ENCODE measurements at places on chromosomes 5 and 9.

DNA sequence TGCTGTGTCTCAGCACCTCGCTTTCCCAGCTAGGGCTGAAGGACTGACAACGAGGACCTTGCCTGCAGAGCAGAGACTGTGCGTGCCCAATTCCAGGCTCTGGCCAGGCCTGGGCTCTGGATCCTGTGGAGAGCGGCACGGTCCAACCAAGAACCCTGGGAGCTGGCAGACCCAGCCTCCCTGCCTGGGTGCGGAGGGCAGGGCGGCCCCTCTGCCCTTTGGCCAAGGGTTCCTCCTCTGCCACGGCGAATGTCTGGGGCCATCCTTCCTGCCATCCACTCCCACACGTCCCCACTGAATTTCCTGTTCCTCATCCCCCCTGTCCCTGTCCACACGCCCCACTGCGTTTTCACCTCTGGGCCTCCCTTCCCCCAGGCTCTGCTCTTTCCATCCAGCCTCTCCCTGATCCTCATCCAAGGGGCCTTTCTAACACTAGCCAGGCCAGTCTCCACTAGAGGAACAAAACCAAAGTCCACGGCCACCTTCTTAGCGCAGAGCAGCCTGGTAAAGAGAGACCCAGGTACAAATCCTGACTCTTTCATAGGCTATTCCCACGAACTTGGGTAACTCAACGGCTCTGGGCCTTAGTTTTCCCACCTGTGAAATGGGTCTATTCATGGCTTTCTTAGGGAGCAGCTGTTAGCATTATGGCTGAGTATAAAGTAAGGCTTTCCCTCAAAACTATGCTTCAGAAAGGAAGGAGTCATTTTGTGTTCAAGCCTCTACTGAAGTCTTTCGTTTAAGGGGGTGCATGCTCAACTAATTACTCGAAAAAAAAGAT, 95.5 kb upstream of the PHYKPL start:
- no peak for DNase-seq

GRCh38 chr5:5351288-5351979, 71.0 kb upstream of the ICE1 start:
- no peak for DNase-seq

GRCh38 chr9:71921190-71921814, 9.9 kb downstream of the C9orf85 start:
- DNase-seq = no peak

- DNase-seq = no peak
Observed at GRCh38 chr9:69107771-69108170, 66.3 kb upstream of the TJP2 start.

GRCh38 chr5:177433658-177434217, 7.3 kb downstream of the GRK6 start:
- DNase-seq = no peak

GRCh38 chr5:75088648-75089047, 36.3 kb upstream of the GCNT4 start:
- no peak for DNase-seq

Data from nephron progenitor cell (in vitro differentiated cells).